CD4-positive, alpha-beta memory T cell (primary cell): ENCODE measurements at places on chromosomes 7 and 10.

DNA sequence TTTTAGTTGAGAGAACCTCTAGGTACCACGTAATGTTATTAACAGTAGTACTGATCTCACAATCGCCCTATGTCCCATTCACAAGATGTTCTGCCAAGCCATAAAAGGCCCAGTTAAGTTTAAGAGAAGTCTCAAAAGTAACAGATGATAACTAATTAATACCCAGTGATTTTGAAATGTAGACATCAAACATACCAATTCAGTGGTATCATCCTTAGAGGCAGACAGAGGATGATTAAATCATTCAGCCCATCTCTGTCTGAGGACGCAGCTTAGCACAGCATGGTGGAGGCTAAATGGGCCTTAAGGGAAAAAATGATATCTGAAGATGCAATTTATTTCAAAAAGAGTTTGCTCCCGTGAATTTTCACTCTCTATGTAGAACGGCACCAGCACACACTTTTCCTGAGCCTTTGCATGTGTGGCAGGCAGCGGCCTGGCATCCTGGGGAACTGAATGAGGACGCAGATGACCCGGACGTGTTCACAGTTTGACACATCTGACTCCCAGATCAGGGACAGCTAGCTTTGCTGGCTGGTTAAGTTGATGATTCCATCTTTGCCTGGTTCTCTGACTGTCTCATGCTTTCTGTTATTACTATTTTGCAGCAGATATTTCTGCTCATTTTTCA lies 13.4 kb downstream of the EGFR start:
- no peak for DNase-seq

DNA sequence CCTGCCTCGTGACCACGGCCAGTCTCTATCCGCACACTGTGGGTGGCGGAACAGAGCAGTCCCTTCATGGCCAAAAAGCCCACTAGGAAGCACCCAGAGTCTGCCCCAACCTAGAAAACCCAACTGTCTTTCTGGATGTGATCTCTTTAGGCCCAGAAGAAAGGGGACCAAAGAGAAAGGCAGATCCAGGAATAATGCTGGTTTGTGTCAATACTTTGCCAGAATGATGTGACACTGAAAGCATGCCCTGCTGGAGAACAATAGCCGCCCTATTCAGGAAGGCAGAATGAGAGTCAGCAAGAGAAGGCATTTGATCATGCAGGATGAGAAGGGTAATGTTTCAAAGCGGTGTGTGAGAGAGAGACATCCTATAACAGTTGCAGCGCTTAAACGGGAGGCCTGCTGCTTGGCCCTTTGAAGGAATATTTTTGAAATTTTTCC lies 274.7 kb downstream of the USP6NL start:
- DNase-seq: no peak

DNA sequence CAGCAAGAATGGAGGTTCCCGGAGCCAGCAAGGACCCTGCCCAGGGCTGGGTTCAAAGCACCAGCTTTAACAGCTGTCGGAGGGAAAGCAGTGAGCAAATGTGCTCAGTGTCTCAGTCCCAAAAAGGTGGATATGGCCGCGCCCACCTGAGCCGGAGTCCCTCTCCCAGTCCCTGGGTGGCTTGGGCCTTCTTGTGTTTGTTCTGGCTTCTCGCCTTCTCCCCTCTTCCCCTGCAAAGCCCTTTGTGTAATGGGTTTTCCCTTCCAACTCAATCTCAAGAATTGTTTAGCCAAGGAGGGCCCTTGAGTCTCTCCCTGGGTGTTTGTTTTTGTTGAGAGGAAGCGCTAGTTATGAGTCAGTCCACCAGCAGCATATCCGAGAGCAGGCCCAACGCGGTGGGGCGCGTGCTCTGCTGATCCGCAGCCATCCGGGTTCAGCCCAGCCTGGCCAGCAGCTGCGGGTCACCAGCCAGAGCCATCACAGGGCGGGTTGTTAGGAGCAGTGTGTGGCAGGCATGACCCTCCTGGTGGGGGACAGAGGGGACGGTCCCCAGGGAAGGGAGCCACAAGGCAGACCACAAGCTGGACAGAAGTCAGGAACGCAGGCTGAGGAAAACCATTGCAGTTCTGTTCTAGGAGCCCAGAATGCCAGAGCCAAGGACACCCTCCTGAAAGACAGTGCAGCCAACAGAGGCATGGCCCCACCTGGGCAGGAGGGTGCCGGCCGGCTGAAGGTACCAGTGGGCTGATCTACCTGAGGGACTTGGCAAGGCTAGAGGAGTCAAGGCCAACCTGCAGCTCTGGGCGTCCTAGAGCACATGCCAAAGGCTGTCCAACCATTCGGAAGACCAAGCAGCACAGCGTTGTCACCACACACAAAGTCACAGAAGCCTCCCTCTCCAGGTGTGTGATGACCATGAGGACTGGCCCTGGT lies 21.3 kb downstream of the CALML3 start:
- no peak for DNase-seq

DNA sequence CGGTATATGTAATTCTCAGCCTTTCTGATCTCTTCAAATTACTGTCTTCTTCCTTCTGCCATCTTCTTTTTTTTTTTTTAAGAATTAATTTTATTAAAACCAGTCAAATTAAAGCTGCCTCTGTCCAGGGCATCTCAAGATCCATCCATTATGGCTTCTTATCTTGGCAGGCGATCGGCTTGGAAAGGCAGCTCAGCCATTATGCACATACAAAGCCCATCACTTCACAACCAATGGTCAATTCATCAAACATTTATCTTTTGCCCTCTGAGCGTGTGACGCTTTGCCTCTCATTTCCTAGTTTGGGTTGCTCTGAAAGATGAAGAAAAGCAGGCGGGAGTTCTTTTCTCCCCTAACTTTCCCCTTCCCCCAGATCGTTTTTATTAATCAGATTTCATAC lies 591.6 kb downstream of the LRMDA start:
- no peak for DNase-seq
